ENCODE measurements at places on chromosomes 16 and 17.

- DNase-seq = no peak
Measured at GRCh38 chr17:50691550-50692447, 15.9 kb downstream of the ANKRD40 start.

GRCh38 chr16:83554540-83554939 lies 253.2 kb upstream of the HSBP1 start:
- no peak for DNase-seq

DNA sequence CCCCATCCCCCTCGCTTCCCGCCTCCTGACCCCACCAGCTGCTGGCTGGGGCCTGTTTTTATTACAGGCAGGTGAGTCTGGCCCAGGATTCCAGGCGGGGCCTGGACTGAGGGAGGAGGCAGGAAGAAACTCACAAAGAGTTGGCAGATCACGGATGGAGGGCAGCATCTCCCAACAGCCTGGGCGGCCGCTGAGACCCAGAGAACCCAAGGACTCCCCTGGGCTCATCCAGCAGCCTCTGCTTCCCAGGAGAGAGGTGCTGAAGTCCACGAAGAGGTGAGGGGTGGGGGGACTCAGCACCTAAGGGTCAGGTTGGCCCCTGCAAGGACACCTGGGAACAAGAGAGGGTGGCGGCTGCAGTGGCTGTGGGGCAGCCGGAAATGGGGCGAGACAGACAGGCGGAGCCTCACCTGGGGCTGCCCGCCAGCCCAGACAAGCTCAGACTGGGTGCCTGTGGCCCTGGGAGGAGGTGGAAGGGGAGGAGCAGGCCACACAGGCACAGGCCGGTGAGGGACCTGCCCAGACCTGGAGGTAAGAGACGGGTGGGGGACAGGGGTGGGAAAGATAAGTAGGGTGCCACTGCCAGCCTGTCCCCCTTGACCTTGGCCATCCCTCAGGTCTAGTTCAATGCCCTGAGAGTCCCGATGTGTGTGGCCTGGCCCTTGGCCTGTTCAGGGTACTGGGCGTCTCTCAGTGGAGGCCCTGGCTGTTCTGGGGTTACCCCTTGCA lies 8.7 kb upstream of the ADGRG1 start:
- DNase-seq = no peak

GRCh38 chr16:55821210-55821609 lies 11.7 kb downstream of the CES1 start:
- no peak for DNase-seq

GRCh38 chr17:61409301-61410112 lies 9.9 kb downstream of the TBX2 start:
- no peak for DNase-seq

GRCh38 chr16:13313351-13313750 lies 412.0 kb downstream of the SHISA9 start:
- no peak for DNase-seq

- no peak for DNase-seq
Measured at GRCh38 chr17:81032641-81033480, 2.1 kb upstream of the BAIAP2 start.

DNA sequence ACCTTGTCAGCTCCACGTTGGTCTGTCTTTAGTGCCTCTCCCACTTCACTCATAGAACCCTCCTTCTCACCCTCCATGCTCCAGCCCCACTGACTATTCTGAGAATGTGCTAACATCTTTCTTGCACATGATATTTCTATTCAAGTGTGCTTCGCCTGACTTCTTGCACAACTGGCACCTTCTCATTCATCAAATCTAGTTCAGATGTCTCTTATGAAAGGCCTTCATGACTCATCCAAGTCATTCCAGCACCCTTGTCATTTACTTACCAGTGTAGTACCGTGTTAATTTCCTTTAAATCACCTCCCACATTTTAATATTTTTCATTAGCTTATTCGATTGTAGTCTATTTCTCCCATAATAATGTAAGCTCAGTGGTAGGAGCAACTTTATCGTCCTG lies 197.8 kb upstream of the PIRT start:
- DNase-seq = no peak
